ENCODE measurements at places on chromosomes 6 and 20.

- DNase-seq: no peak
These were observed 4.1 kb upstream of the EPB41L1 start for GRCh38 chr20:36150489-36150846.

DNA sequence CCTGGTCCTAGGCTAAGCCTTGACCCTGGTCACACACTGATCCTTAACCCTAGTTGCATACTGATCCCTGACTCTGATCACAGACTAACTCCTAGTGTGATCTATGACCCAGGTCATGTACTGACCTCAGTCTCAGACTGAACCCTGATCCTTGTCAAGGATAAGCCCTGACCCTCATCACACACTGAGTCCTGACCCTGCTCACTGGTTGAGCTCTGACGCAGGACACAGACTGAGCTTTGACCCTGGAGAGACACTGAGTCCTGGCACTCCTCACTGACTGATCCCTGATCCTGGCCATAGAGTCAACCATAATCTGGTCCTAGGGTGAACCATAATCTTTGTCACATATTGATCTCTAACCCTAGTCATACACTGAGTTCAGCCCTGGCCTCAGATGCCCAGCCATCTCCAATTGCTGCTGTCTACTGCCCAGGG is 37.9 kb downstream of the KCNB1 start:
- DNase-seq: no peak

DNA sequence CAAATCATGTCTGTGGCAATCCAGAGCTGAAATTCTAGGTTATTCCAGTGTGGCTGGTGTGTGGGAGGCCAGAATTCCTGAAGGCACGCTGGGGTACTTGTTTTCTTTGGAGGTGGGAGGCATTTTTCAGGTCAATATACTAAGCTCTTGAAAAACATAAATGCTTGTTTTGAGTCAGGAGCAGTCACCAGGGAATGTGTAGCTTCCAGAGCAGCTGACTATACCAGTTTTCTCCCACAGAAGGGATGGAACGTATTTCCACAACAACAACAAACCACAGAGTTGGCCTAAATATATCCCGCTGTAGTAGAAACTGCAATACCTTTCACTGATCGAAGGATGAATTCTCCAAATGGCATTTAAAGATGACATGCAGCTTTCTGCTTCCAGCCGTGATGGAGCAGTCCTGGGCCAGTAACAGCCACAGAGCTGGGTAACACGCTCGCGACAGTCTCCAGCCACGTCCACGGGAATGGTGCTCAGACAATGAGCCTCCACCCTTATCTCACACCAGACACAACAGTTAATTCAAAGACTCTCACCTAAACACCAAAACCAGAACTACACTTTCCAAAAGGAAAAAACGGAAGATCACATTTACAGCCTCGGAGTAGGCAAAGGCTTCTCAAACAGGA is 23.2 kb downstream of the CHRNA4 start:
- DNase-seq: no peak

- peak; percentile 19 for DNase-seq
These were observed 2.0 kb downstream of the SOX4 start for GRCh38 chr6:21595285-21596144.

DNA sequence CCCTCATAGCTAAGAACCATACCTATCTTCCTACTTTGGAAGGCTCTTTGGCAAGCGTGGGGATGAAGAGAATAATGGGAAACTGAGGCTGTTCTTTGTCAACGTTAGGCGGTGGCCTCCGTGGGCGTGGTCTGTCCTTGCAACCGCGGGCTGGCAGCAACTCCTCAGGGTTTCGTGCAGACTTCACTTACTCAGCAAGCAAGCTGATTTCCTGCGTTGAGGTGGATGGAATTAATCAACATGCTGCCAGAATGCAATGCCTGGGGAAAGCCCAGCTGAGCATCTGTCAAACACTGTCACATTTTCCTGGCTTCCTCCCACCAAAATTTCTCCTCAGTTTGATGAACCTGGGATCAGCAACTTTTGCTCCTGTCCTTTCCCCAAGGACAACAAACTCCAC is 9.2 kb upstream of the IL17F start:
- DNase-seq: peak; percentile 74
